ENCODE measurements at places on chromosomes 12 and 14.

DNA sequence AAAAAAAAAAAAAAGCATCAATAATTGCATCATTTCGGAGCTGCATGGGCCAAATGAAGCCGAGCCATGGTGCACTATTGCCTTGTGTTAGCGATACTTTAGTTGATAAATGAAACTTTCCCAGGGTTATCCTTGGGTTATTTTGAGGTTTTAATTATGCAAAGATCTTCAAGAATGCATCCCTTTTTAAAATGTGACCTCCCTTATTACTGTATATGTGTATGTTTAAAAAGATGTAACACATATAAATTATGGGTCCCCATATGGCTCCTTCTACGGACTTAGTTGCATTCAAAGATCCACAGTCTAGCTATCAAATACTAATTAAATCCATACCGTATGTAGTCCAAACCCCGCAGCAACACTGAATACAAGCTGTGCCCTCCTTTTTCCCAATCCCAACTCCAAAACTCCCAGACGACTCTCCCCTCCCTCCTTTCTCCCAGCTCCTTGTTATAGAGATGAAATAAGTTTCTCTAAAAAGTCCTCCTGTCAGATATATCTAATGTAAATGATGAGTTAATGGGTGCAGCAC, 129.3 kb upstream of the MAP1LC3B2 start:
- no peak for DNase-seq

- no peak for DNase-seq
Observed at GRCh38 chr14:29092121-29092520, 325.5 kb downstream of the FOXG1 start.

- no peak for DNase-seq
Observed at GRCh38 chr14:94322648-94323570, at the start of gene SERPINA6. Gene SERPINA6 (minus strand): TSS chr14:94323336. CDS start chr14:94314648, 8,688 bp downstream.

GRCh38 chr14:63155511-63156185, 48.6 kb upstream of the RHOJ start:
- DNase-seq: no peak

- DNase-seq: no peak
Observed at GRCh38 chr12:2295941-2296461, 243.2 kb downstream of the CACNA1C start.

GRCh38 chr12:104637604-104638003, 180.9 kb downstream of the CHST11 start:
- DNase-seq: no peak

DNA sequence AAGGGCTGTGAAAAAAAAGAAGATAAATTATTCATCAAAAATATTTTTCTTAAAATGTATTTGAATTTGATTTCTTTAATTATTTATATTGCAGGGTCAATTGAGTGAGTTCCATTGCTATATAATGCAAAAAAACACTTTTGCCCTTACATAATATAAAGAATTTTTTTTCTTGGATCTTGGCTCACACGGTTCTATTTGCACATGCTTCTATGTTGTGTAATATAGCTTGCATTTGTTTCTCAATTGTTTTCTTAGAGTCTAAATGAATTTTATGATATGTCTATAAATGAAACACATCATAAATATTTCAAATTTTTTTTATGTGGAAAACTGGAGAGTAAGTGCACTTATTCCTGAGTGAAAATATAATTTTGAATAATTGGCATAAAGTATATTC, 694.2 kb downstream of the SLC6A15 start:
- no peak for DNase-seq

GRCh38 chr14:93571275-93571674, 140.5 kb downstream of the UNC79 start:
- DNase-seq: no peak

GRCh38 chr12:97801471-97802059, 339.0 kb downstream of the RMST start:
- no peak for DNase-seq

DNA sequence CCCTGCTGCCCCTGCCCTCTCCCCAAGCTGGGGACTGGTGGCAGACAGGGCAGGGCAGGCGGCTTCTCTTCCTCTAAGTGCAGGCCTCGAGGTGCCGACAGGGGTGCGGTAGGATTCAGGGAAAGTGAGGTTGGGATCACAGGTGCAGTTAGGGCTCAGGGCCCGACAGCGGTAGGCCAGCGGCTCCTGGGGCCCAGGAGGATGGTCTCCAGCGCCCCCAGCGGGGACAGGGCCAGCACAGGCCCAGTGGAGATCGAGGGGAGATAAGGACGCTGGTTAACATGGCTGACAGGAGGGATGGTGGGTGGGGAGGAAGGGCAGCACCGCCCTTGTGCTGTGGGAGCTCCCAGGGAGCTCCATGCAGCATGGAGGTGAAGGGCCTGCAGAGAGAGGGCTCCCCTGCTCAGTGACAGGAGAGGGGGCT, 935 bp upstream of the CRIP1 start:
- no peak for DNase-seq

GRCh38 chr12:121404734-121405133, 4.8 kb downstream of the RNF34 start:
- no peak for DNase-seq

All from substantia nigra (tissue), 51 donors.